ENCODE measurements at places on chromosomes 1 and 21.

GRCh38 chr1:82079607-82080006, 278.9 kb downstream of the ADGRL2 start:
- DNase-seq = no peak

GRCh38 chr1:109444346-109444745, 18.1 kb upstream of the PSMA5 start:
- no peak for DNase-seq

GRCh38 chr1:241603731-241604245, 36.4 kb downstream of the CHML start:
- no peak for DNase-seq

DNA sequence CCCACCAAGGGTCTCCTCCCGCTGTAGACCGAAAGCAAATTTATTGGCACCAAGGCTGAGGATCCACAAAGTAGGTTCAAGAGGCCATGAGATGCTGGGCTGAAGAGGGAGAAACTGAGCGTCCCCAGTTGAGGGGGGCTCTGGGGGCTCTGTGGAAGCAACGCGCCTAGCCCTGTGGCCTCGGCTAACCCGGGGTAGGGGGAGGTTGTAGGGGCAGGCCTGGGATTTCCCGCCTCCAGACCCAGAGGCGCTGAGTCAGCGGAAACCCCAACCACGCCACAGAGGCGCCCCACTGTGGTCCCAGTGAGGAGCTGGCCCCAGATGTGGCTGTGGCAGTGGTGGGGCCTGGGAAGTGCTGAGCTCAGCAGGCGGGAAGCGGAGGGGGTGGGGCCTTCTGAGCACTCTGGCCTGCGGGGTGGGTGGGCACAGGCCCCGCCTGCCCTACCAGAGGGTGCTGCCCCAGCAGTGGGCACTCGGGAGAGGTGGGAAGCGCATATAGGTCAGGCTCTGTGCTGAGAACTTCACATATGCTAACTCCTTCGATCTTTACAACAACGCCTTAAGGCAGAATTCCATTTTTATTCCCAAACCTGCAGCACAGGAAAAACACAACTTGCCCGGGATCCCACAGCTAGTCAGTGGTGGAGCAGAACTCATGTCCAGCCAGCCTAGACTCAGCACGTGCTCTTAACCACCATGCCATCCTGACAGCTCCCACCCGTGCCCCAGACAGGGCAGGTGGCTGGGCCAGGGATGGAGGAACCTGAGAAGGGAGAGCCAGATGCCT, 1.5 kb upstream of the COL16A1 start:
- peak; percentile 45 for DNase-seq

DNA sequence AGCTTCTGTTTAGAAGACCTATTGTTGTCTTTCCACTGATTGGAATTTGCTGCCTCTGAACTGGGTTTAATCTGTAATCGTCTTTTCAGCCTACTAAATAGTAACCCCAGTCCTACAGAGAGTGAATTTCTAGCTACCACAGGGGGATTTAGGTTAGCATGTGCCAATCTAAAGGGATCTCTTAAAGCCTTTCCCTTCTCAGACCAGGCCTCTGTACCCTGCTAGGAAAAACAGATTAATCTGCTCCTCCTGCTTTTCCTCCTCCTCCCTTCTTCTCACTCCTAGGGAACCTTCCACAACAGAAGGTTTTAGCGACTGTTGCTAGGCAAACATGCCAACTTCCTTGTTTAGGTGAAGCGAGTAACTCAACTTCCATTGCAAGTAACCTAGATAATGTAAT, 1.3 kb upstream of the RC3H1 start:
- DNase-seq = no peak

DNA sequence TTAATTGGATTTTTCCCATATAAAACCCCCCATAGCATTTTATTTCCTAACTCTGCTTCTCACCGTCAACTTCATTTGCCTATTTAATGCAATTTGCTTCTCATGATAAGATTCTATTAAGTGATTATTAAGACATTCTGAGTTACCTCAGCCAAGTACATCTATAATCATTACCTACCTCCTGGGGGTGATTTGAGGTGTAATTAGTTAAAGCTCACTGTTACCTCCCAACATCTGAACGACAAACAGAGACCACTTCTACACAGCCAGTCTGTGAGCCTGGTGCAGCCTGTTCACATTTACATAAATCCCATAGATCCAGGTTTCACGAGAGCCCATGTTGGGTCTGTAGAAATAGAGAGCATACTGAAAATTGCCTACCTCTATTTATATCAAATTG, 65.7 kb upstream of the SSX2IP start:
- DNase-seq = no peak

GRCh38 chr1:109617291-109617801, 2.1 kb downstream of the GNAT2 start:
- no peak for DNase-seq

GRCh38 chr1:244447552-244447951, 4.2 kb downstream of the ADSS2 start:
- no peak for DNase-seq

GRCh38 chr1:116986421-116987255, 14.9 kb upstream of the CD101 start:
- peak; percentile 33 for DNase-seq

- DNase-seq = no peak
These were observed 258.2 kb upstream of the C1orf105 start for GRCh38 chr1:172162236-172162635.

- DNase-seq = no peak
These were observed 1.5 kb upstream of the RASSF5 start for GRCh38 chr1:206505702-206506355.

DNA sequence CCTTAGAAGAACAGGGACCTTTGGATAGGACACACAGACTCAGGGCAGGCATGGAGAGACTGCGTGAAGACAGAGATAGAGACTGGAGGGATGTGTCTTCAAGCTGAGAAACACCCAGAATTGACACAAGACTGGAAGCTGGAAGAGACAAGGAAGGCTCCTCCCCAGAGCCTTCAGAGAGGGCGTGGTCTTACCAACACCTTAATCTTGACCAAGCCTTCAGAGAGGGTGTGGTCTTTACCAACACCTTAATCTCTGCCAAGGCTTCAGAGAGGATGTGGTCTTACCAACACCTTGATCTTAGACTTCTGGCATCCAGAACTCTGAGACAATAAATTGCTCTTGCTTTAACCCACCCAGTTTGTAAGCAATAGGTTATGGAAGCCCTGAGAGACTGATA, 481.4 kb upstream of the VAMP3 start:
- no peak for DNase-seq

All from activated T-helper 9 cell treated with anti-CD3 and anti-CD28 coated beads, Interleukin-2, amount 50 U/mL, for 16 hours (primary cell).